Activated CD8-positive, alpha-beta memory T cell treated with anti-CD3 and anti-CD28 coated beads for 4 hours (primary cell): ENCODE measurements at places on chromosomes 3 and 15.

DNA sequence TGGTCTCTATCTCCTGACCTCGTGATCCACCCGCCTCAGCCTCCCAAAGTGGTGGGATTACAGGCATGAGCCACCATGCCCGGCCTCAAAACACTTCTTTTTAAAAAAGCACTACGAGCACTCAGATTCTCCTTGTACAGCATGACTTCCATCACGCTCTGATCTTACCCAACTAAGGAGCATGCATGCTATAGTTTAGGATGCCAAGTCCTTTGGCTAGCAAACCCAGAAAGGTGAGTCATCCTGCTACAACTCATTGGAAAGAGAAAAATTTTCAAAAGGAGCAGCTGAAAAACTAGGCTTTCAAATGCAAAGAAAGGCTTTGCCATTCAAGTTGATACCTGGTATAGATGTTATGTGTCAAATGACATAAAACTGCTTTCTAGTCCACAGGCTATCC lies 70.3 kb upstream of the PRICKLE2 start:
- DNase-seq = no peak

DNA sequence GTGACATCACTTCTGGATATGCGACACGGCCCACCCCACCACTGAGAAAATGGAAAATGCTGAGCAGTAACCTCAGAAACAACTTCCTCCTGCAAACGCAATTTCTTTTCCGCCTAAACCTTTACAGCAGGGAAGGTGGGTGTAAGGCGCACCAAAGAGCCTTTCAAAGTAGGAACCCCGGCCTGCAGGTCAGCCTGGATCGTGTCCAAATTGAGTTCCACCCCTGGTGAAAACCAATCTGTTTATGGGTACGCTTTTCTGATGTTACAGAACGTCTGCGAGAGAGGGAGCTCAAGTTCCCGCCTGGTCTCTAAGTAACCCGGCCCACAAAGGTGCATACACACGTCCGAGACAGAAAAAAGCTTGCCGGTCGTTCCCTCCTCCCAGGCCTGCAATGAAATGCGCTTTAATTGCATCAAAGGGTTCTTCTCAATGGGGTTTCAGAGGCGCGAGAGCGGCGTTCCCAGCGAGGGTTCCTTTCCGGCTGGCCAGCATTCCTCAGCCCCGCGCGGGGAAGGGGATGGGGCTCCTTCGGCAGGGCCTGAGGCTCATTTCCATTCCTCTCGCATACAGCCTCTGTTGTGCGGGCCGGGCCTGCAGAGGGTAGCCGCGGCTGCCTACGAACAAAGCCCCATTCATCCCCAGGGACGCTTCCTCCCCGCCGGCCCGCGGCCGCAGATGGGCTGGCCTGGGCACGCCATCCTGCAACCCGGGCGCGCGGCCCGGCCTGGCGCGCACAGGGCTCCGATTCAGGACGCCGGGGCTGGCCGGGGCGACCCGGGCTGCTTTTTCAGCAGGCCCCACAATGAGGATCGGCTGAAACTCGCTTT lies 138.1 kb downstream of the TMCO5A start:
- no peak for DNase-seq

- DNase-seq = no peak
Measured at GRCh38 chr3:186609247-186609868, 3.5 kb upstream of the AHSG start.

DNA sequence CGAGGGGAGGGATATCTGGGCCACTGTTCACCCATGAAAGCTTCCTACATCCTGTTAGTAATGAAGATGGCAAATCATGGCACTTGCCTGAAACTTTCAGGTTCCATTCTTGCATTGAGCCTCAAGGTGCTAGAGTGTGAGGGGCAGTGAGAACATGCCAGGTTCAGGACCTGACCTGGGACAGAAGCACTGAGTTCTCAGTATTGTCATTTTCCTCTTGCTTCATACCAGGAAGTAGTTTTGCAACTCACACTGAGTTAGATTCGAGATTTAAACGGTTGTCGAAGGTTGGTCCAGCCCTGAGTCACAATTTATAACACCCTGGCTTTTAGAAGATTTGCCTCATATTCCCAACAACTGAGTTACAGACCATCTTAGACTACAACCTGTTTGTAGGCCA lies 11.8 kb upstream of the MEIS2 start:
- no peak for DNase-seq

- DNase-seq = no peak
Measured at GRCh38 chr3:59210260-59210659, 160.4 kb upstream of the CFAP20DC start.

DNA sequence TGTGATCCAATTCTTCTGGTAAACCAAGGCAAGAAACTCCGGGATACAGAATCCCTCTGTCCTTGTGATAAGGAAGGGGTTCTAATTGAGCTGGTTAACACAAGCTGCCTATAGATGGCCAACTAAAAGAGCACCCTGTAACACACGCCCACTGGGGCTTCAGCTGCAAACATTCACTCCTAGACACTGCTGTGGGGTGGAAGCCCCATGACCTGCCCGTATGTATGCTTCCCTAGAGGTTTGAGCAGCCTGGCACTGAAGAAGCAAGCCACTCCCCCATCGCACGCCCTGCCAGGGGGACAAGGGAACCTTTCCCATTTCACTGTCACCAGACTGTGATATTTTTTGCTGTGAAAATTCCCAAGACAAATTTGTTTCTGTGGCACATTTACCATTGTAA lies 516.9 kb upstream of the GOLIM4 start:
- no peak for DNase-seq

DNA sequence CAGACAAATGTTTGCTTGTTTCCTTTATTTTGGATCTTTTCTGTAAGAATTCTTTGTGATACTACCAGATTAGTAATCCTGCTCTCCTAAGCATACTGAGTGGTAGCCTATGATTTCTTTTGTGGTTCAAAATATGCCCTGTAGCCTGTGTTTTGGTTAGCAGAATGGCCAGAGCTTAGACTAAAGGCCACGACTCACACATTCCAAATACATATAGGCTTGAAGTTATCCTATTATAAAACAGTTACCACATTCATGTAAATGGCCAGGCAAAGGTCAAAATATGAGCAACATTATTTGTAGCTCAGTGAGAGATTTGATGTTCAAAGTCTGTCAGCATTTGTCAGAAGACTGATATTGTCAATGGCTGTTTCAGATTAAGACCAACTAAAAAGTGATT lies 84.5 kb downstream of the MITF start:
- DNase-seq = no peak

- no peak for DNase-seq
Measured at GRCh38 chr3:94405258-94406035, 342.6 kb downstream of the NSUN3 start.

DNA sequence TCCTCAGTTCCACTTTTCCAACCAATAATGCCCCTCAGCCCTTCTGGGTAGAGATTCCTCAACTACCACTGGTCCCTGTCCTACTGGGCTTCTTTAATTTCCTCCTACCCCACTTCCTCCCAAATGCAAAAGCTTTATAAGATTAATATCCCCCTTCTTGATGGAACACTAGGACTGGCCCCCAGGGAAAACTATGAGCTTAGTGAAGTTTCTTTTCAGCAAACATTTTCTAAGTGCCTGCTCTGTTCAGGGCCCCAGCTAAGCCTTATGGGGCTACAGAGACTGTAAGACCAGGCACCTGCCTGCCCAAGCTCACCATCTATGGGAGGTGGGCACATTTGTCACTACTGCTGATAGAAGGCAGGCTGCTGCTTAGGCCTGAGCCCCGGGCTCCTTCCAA lies 79.4 kb downstream of the RPLP1 start:
- DNase-seq = no peak

DNA sequence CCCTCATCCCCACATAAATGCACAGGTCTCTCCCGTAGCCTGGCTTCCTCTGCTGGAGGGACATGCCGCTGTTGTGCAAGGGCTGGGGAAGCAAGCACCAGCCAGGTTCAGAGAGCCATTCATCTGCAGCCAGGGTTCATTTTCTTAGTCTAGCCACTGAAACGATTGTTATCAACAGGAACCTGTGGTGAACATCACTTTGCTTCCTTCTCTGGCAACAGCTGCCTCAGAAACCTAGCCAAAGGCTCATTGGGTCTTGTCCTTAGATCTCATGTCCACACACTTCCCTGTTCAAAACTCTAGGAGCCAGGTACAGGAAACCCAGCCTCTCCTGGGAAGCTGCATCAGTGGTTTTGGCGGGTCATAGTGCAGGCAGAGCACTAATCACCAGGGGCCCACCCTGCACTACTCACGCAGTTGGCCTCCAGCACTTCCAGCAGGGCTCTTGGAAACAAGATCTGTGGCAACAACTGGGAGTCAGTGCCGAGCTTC lies 47.0 kb downstream of the OXNAD1 start:
- DNase-seq = no peak

DNA sequence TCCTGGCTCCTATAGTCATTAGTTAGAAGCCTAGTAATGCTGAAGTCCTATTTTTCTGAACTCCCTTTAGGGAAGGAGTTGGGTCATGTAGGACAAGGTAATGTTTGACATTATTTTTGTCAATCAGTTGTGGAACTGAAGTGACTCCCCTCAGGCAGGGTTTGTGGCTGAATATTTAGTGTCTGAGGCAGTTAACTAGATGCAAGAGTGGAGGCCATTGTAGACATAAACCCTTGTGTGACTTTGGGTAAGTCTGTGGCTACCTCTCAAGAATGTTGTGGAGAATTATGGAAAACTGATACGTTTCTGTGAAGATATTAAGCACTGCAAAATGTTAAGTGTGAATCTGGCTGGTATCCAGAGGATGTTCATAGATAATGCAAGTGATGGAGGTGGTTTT lies 125.2 kb upstream of the PHLDB2 start:
- no peak for DNase-seq

DNA sequence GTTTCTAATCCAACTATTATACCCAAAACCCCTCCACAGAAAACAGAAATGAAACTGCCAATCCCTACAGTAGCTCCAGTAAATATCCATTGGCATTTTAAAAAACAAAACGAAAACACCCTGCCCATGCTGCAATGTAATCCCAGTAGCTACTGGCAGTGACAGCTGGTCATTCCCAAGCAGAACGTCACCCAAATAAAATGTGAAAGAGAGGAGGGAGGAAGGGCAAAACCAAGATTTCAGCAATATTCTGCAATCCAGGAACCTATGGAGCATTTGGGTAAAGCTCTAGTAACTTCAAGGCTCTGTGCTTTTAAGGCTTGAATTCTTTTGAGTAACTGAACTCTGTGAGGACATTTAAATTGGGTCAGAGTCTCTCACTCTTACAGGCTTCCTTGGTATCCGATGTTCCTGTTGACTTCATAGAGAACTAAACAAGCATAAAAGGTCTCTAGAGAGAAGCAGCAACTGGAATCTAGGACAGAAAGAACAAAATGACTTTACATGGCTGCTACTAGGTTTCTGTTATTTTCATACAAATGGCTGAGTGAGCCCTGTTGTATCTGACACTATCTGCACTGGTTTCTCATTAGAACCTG lies 136.2 kb downstream of the TNIK start:
- DNase-seq = no peak

DNA sequence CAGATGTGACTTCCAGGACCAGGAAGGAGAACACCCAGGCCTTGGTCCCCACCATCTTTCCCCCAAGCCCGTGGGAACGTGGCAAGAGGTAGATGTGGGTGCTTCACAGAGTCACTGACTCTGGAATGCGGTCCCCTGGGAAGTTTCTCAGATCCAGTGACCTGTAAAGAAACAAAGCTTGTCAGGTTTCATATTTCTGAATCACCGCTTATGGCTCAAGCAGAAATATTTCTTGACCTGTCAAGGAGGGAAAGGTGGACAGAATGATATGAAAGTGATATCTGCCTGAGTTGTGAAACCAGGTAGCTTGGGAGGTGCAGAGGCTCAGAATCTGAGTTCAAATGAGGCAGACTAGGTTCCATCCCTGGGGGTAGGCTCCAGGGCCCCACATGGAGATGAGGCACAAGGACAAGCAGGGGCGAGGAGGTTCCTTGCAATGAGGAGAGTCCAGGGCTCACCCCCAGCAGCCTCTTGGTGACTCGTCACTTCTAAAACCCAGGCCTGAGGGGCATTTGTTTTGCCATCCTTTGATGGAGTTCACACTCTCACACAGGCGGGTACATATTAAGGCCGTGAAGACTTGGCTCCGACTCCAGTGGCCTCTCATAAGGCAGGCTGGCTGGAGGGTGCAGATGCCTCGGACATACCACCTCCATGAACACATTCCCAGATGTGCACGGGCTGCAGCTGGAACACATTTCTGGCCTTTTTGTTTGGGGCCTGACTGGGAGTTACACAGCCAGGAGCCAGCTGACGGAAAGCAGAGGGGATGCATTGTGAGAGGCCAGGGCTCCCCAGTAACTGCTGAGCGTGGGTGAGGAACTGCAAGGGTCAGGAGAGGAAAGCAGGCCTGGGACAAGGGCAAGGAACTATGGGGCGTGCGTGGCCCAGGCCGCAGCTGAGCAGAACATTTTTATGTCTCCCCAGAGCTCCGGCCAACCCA lies 1.3 kb downstream of the CILP start:
- DNase-seq = no peak

- no peak for DNase-seq
Measured at GRCh38 chr15:47717036-47717612, at the start of gene SEMA6D. TSS of gene SEMA6D (plus strand) at chr15:47717505. CDS start at chr15:47759799, 42,294 bp downstream.

DNA sequence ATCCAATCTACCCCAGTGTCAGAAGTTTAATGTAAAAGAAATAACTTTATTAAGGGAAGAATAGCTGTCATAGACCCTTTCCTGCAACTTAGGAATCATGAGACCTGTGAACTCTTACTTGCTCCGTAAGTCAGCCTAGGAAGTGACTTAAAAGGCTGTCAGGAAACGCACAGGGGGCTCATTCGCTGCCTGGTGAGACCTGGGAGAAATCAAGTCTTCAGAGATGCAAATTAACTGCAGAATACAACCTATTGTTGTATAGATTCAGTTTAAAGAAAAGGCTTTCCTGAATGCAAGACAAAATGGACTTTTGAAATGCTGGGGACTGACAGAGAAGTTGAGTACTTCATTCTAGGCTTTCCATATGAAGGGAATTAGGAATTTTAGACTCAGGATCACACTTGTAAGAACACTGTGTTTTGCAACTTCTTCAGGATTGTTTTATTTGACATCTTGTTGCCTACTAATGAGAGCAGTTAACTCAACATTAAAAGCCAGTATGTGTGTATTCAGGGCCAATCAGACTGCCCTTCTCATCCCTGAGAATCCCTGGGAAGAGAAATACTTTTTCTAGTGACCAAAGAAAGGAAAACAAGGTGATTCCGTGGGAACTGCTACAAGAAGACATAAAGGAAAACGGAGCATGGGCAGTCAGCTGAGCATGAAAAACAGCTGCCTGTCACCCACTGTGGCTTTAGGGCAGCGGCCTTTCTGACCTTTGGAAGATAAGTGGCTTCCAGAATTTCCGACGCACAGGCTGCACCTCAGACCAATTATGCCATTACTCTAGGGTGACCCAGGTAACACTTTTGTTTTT lies 18.5 kb upstream of the DPPA4 start:
- no peak for DNase-seq
